Upper lobe of left lung (tissue), 6 donors: ENCODE measurements at places on chromosomes 5 and 9. TPM values are rescaled to one million over a fixed set of nuclear protein-coding genes. Genes with fewer than 3 reads are reported as not detected.
A peak's percentile ranks its signal among the peaks of the same experiment; 100 is the strongest.

Gene GARIN3
- total RNA-seq, result not detected

DNA sequence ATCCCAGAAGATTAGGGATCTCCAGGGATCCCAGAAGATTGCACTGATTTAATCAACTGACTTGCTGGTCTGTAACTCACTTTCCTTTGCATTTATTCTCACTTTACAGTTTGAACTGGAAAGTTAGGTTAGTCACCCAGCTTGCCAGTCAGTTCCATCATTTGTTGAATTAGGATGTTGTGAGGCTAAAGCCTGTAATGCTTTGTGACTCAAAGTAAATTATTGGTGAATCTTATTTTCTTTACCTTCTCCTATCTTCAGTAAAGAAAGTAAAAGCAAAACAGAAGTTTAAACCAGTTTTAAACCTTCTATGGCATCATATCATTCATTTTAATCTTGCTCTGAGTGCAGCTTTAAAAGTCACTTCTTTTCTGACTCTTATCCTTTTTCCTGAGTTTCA lies 85.8 kb downstream of the SLC44A1 start:
- no peak for DNase-seq

Gene SHC3
- 12.6 TPM for total RNA-seq

Gene ZBTB5
- total RNA-seq, result 15.0 TPM

- no peak for DNase-seq
Observed at GRCh38 chr5:26553079-26553478, 485.3 kb downstream of the CDH9 start.

DNA sequence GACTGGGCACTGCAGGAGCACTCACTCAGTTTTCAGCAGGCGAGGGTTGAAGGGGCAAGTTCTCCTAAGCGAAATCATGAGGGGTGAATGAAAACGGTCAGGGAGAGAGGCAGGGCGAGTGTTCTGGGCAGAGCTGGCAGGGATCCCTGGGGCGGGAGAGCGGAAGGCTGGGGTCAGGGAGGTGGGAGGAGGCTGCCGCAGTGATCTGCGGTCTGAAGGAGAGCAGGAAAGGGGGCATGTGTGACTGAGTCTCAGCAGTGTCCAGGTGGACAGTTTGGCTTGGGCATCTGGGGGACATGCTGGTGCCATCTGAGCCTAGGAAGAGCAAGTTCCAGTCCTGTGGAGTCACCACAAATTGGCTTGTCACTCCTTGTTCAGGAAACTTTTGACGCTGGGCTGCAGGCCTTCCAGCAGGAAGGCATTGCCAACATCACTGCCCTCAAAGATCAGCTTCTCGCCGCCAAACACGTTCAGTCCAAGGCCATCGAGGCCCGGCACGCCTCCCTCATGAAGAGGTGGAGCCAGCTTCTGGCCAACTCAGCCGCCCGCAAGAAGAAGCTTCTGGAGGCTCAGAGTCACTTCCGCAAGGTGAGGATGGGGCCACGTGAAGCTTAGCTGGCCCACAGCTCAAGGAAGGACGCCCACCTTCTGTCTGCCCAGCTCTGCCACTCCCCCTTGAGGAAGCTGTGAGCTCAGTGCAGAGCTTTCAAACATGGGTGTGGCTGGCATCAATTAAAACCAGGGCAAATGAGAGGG lies 31.1 kb downstream of the DYNC2I2 start:
- no peak for DNase-seq

Gene RASEF
- total RNA-seq, result 15.7 TPM

Gene PPIC
- total RNA-seq, result 19.9 TPM

DNA sequence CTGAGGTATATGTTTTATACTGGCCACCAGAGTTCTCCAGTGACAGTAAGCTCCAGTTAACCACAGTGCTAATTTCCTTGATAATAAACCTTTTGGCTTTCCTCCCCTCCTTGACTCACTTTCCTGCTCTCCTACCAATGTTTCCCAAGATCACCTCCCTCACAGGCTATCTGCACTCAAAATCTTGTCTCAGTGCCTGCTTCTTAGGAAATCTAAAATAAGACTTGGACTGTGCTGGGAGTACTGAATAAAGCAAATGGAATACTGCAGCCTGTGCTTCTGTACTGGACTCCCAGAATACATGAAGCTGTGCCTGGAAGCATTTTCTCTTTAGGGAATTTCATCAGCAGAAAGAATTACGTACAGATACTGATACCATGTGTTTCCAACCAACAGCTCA lies 1.7 kb upstream of the DCP2 start:
- no peak for DNase-seq

DNA sequence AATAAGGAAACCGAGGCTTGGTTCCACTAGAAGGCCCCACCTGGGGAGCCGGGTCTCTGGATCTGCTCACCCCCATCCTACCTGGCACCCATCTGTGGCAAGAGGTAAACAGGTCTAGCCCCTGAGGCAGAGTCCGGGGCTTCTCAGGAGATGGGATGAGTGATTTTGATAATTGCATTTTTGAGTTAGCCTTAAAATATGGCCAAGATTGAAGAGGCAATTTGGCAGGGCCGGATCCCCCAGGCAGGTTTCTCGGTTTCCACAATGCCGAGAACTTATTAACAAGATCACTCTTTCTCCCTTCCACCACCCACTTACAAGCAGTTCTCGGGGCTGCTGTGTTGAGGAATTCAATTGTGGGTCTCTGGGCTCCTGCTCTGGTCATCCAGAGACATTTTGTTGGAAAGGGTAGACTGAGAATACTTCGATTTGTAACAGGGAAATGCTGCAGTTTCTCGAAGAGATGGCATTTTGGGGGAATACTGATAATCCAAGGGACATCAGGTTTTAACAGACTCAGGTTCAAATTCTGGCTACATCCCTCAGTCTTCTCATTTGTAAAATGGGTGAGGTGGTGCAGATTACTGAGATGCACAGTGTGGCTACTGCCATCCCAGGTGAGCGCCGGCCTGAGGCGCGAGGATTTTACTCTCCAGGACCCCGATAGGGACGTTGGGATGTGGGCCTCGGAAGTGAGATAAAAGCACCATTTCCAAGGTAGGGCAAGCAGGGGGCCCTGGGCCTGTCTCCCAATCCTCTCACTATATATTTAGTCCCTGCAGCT lies 194.2 kb downstream of the CDK5RAP2 start:
- DNase-seq, result peak; percentile 8

DNA sequence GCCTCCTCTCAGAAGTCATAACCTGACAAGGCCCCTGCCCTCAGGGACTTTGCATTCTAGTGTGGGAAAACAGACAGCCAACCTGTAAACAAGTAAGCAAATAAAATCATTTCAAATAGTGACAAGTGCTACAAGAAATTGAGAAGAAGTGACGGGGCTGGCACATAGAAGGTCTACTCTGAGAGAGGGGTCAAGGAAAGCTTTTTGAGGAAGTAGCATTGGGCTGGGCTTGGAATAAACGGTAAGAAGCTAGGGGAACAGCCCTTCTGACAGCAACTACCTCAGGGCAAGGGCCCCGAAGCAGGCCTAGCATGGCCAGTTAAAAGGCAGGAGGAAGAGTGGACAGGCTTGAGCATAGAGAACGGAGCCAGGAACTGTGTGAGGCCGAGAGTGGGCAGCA lies 4.8 kb upstream of the SLC2A8 start:
- DNase-seq, result no peak

DNA sequence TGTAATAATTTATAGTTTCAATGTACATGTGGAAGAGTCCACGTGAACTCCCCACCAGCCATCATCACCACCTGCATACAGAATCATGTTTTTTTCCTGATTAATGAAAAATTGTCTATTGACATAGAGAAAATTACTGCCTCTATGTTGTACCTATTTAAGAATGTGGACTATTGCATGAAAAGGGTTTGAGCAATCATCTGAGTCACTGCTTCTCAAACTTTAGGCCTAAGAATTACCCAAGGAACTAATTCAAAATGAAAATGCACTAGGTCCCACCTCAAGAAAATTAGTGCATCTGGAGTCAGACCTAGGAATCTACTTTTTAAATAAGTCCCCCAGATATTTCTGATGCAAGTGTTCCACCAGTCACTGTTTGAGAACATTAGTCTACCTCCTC lies 709.3 kb downstream of the MAT2B start:
- DNase-seq, result no peak

DNA sequence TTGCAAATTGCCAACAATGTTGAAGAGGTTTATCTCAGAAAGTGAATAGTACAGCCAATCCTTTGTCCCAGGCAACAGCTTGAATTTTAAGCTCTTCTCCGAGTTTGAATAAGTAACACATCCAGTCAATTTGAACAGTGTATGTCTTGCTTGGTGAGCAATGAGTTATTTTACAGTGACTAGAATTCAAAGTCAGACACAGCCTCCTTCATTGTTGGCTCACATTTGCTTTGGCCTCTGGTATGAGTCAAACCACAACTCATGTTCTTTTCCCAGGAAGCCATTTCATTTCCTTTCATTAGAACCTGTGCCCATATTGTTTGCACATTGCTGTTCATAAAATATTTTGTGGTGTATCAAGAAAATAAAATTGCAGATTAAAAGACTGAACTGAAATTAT lies 622.0 kb upstream of the DAB2 start:
- no peak for DNase-seq

- no peak for DNase-seq
Observed at GRCh38 chr9:74309654-74310053, 187.5 kb upstream of the RORB start.

Gene EEIG1
- total RNA-seq, result 47.0 TPM

- DNase-seq, result no peak
Observed at GRCh38 chr9:135416664-135417290, 62.8 kb upstream of the PPP1R26 start.

- DNase-seq, result no peak
Observed at GRCh38 chr9:131405428-131405827, 11.5 kb downstream of the PRRC2B start.

Gene PIK3R1
- total RNA-seq, result 97.7 TPM

Gene CERCAM
- 9.2 TPM for total RNA-seq

Gene FOXD4
- 3.1 TPM for total RNA-seq
